ENCODE measurements at places on chromosomes 6 and 20.

DNA sequence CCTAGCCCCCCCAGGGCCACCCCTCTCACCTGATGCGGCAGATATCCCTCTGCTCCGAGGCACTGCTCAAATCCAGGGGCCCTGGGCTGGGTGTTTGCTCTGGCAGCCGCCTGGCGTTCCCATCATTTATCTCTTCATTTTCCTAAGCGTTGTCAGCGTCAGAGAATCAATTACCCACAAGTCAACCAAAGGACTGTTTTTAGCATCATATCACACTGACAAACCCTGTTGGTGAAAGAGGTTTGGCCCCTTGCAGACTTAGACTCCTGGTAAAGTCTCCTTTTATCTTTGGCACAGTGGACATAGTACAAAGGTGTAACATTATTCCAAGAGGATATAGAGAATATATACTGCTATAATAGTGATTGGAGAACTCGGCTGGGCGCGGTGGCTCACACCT lies at the start of gene GHRH:
GHRH (minus strand) TSS at position 101 of the 400 bp plus-strand sequence. CDS start 4,925 bp downstream, outside the sequence.
- DNase-seq, result no peak

DNA sequence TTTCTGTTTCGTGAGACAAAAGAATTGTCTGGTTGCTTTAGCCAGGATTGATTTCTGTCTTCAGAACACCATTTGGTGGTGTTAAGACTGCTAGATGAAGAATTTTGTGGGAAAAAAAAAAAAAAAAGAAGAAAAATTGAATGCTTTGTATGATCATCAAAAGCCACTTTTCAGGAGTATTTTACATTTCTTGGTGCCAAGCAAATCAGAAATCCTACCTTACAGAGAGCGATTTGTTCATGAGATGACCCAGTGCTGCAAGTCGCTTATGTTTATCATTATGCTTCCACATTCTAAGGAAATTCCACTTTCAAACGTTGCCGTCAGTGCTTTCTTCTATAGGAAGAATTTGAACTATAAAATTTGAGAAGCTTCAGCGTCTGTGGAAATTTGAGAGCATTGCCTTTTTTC lies 228.7 kb downstream of the BCKDHB start:
- DNase-seq, result no peak

- DNase-seq, result no peak
Observed at GRCh38 chr6:117837261-117837660, 69.8 kb upstream of the SLC35F1 start.

DNA sequence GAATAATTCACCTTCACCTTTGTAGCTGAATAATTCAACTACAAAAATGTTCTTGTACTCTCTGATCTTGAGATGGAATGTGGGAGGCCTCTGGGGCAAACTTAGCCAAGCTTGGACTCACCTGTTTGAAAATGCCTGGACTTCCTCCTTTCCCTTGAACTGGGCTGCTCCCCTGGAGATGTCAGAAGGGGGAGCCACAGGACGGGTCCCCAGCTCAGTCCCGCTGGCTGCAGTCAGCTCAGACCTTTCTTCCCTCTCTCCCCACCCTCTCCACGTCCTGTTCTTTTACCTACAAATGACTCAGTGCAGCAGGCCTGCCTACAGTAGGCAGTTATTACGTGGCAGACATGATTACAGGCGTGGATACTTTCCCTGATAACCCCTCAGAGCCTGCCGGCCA lies 131.5 kb upstream of the RALGAPA2 start:
- DNase-seq, result peak; percentile 22

DNA sequence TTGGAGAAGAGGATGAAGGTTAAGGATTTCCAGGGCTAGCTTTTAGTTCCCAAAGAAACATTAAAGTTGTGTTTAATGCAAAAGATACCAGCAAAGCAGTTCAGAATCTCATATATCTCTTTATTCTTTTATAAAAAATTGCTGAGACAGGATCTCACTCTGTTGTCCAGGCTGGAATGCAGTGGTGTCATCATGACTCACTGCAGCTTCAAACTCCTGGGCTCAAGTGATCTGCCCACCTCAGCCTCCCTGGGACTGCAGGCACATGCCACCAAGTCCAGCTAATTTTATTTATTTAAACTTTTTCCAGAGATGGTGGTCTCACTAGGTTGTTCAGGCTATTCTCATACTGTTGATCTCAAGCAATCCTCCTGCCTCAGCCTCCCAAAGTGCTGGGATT lies 41.1 kb upstream of the CAP2 start:
- peak; percentile 28 for DNase-seq

GRCh38 chr6:97572943-97573342 lies 289.9 kb upstream of the MMS22L start:
- peak; percentile 8 for DNase-seq

- DNase-seq, result no peak
Observed at GRCh38 chr6:14656649-14657048, 539.1 kb downstream of the CD83 start.

DNA sequence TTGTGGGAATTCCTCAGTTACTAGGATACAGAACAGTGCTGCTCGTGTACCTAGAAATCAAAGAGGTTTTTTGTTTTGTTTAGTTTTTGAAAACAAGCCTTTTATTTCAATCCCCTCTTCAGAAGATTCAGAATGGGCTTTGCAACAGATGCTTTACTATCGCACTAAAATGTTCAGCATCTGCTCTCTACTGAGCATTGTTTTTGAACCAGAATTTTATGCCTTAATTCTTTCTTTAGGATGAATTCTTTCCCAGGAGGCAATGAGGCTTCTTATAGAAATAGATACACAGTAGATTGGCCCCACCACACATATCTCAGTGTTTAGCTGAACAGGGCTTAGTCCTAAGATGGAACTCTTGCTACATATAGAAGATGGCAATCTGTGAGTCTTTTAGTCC lies 95.9 kb upstream of the SPACA1 start:
- no peak for DNase-seq

DNA sequence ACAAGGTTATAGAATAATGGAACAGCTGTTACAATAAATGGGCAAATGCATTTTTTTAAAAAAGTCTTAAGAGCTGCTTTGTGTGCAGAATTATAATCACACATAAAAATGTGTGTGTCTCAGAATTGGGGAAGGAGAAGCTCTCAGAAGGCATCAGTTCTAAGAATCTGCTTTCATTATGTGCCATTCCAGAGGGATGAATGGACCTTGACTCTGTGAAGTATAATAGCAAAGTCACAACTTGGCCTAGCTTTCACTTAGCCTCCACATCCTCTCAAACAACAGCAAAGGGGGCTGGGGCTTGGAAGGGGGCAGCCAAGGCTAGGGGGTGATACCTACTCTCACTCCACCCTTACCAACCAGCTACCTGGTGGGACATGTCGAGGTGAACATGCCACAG lies 265.0 kb downstream of the CDC5L start:
- no peak for DNase-seq

DNA sequence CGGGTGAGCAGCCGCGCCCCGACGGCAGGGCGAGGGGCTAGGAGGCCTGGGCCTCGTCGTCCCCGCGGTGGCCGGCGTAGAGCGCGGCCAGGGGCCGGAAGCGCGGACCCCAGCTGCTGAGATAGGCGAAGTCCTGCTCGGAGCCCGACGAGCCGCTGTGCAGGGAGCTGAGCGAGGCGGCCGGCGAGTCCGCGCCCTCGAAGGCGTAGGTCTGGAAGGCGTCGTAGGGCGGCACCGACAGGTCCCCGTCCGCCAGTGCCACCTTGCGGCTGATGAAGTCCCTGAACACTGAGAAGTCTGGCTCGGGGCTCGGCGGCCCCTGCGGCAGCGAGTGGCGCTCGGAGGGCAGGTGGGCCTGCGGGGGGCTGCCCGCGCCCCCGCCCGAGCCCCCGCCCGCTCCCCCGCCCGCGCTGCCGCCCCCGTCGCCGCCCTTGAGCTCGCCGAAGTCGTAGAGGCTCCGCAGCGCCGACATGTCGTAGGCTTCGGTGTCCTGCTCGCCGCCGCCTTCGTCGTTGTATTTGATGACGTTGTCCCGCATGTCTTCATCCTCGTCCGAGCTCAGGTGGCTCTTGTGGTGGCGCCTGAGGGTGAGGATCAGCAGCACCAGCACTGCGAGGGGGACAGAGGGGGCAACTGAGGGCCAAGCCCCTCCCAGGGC lies 56.5 kb downstream of the CD40 start:
- peak; percentile 28 for DNase-seq

GRCh38 chr6:138673346-138674014 lies 100.1 kb upstream of the CCDC28A start:
- no peak for DNase-seq

DNA sequence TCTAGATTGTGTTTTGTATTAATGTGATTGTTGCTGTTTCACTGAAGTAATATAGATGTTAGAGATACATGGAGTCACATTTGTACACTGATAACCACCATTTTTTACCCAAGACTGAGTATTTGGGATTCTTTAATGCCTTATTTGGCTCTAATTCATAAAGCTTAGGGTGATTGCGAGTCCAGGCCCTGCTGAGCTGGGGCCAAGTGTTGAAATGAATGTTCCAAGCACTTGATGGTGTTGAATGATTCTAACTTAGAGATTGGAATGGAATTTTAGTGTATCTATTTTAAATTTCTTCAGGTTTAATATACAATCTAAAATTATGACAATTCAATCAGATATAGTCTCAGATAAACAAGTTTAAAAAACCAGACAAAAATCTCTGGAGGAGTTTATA lies 329.4 kb upstream of the SLC35B3 start:
- DNase-seq, result no peak

DNA sequence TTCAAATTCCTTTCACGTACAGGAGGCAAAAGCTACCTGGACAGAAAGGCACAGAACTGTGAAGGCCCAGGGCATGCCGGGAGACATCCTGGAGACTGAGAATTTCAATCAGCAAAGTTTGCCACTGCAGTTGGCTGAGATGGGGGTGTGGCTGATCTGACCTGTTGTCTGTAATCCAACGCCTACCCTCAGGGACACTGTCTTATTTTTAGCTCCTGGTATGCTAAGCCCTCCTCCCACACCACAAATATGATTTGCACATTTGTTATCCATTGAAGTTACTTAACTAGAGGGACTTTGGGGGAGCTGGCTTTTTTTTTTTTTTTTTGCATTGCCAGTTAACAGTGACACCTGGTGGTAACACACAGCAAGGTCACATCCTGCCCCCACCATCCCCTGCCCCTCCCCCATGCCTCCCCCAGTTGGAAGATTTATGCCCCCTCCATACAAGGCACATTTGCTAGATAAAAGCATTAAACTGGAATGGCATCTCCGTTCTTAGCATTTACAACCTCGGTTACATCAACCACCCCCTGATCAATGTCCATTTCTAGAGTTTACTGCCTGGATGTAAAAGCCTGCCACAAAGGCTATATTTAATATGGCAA lies 40.4 kb downstream of the TTI1 start:
- DNase-seq, result peak; percentile 92

DNA sequence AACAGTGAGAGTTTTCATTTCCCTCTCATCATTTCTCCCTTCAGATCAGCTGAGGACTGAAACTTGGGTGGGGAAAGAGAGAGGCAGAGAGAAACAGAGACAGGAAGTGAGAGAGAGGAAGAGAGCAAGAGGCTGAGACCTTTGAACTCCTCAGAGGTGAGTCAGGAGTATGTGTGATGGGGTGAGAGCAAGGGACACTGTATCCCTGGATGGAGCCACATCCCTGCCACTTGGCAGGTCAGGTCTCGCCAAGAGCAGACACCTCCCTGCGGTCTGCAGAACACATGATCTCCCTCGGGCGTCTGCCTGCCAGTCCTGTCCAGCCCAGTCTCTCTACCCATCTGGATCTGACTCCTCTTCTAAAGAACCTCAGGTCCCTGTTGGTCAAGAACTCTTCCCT lies 62.7 kb upstream of the SYNDIG1 start:
- DNase-seq, result peak; percentile 43

- DNase-seq, result no peak
Observed at GRCh38 chr6:21078497-21078896, 515.1 kb upstream of the SOX4 start.

DNA sequence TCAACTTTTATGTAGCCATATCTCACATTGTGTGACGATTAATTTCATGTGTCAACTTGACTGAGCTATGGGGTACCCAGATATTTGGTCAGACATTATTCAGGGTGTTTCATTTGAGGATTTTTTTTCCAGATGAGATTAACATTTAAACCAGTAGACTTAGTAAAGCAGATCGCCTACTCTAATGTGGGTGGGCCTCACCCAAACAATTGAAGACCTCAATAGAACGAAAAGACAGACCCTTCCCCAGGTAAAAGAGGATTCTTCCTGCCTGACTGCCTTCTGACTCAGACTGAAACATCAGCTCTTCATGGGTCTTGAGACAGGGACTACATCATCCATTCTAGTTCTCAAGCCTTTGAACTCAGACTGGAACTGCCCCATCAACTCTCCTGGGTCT lies 231.7 kb upstream of the SASH1 start:
- DNase-seq, result no peak

DNA sequence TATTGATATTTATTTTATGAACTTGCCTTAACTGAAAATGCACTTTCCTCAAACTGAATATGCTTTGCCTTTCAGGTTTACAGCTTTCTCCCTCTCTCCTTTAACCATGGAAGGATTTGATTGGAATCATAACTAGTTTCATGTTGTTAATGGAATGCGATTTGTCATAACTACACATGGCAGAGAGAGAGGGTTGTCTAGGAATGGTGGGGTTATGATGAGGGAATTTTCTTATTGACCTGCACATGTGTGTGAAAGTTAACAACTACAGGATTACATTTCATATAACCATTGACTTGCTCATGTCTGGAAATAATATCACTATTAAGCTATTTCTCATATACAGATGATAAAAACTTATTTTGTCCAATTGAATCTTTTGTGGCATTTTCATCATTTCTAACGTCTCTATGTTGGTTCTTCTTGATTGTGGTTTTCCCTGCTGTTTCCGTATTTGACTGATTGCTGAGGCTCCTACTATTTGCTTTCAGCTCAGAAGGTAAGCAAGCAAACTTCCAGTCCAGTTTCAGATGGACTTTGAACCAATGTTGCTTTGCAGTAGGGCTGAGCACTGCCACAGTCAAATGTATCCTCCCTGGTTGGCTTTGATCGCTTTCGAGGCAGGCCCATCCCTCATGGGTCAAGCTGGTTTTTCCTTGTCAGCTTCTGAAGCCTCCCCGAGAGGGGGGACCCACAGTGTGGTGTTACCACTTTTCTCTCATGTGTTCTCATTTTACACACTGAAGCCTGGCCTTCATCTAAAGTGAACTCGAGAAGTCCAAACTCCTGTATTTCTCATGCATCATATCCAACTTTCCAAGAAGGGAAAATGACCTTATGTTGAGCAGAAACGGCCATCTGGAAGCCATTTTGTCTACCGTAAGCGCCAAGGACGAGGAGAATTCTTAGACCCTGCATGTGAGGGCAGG lies 7.6 kb upstream of the CCN2 start:
- no peak for DNase-seq

GRCh38 chr6:7911345-7911725 lies 747 bp upstream of the TXNDC5 start:
- DNase-seq, result peak; percentile 64

All from bronchial epithelial cell (primary cell).